ENCODE measurements at places on chromosomes 7 and 10. TPM values are rescaled to one million over a fixed set of nuclear protein-coding genes. Genes with fewer than 3 reads are reported as not detected.

HIP1 gene
- 6.2 TPM for total RNA-seq

GNG11 gene
- total RNA-seq: 26.8 TPM

ABCB4 gene
- not detected for total RNA-seq

PNLIPRP3 gene
- total RNA-seq: not detected

HDAC9 gene
- 22.5 TPM for total RNA-seq

GRCh38 chr7:44984478-44984758, 5.6 kb upstream of the MYO1G start:
- no peak for DNase-seq

- no peak for DNase-seq
These were observed 44.6 kb upstream of the C7orf33 start for GRCh38 chr7:148545932-148546331.

GRCh38 chr7:38187794-38188440, 9.9 kb downstream of the STARD3NL start:
- no peak for DNase-seq

- no peak for DNase-seq
These were observed 43.5 kb downstream of the KMT2C start for GRCh38 chr7:152392254-152392653.

DNA sequence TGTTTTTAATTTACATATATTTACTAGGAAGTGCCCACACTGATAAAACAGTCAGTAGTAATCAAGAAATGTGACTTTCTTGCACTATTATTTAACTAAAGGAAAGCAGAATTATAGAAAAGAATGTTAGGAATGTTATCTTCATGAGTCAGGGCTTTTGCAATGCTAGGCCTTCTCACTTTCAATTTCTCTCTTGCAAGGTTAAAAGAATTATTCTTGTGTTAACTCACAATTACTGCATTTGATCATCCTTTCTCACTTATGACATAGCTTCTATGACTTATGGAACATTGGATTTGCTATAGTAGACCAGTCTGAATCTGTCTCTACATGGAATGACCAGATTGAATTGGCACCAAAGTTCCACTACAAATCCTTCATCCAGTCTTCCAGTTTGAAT, 192.4 kb downstream of the SDK1 start:
- no peak for DNase-seq

GRCh38 chr10:57823398-57823797, 444.3 kb downstream of the IPMK start:
- DNase-seq: no peak

DNA sequence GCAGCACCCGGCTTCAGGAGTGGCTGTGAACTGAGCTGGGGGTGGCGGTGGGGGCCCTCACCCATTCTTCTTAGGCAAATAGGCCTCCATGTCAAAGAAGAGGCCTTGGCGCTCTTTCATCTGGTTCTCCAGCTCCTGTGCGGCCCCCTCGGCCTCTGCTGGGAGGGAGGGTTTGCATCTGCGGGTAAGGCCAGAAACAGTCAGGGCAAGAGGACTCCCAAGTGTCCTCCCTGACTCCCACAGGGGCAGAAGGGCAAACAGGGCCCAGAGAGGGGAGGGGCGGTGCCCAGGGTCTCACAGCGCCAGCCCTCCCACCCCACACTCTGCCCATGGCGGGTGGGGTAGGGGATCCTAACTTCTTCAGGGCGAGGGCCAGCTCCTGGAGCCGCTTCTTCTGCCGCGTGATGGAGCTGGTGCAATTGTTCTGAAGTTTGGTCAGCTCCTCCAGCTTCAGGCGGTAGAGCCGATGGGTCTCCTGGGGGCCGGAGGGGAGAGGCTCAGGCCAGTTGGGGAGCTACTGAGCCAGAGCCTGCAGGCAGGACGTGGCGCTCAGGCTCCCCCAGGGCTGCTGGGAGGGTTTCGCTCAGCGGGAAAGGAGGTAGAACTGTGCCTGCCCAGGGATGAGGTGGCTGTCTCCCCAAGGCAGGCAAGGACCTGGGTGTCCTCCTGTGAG, 2.2 kb downstream of the TMEM120A start:
- DNase-seq: peak; percentile 12

Data from stomach (tissue), 19 donors.